Activated T-cell treated with anti-CD3 and anti-CD28 coated beads for 1 hour (primary cell): ENCODE measurements at places on chromosomes 5 and 9.

GRCh38 chr5:139395844-139396640, 1.1 kb upstream of the PROB1 start:
- DNase-seq = no peak

DNA sequence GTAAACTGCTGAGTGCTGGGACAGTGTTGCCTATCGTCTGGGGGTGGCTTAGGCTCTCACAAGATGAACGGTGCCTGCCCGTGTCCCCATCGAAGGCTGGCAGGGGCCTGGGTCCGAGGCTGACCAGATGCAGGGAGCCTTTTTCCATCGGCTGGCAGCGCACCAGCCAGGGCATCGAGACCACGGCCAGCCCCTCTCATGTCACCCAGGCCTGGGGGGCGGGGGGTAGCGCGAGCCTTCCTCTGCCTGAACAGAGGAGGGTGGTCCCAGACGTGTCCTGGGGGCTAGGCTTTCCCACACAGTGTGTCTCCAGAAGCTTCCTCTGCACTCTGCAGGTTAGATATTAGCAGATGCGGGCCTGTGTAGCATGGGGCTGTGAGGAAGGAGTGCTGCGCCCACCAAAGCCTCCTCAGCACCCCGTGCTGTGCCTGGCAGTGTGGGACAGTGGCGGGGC, 17.3 kb downstream of the FGD3 start:
- no peak for DNase-seq

- DNase-seq = no peak
Measured at GRCh38 chr5:75668977-75669689, 48.1 kb downstream of the POC5 start.

DNA sequence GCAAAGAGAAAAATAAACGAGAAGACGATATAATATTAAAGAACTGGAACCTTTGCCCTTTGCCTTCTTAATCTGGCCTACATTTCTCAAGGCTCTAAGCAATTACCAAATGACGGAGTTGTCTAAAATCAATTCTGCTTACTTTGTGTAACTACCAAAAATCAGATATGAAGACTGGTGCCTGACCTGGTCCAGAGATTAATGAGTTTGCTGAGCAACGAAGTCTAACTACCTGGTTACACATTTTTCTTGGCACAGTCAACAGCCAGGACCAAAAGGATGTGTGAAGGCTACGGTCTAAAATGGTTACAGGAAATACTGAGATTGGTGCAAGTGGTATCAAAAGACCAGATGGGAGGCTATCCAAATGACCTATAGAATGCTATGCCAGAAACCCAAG, 17.8 kb upstream of the IFNE start:
- no peak for DNase-seq

DNA sequence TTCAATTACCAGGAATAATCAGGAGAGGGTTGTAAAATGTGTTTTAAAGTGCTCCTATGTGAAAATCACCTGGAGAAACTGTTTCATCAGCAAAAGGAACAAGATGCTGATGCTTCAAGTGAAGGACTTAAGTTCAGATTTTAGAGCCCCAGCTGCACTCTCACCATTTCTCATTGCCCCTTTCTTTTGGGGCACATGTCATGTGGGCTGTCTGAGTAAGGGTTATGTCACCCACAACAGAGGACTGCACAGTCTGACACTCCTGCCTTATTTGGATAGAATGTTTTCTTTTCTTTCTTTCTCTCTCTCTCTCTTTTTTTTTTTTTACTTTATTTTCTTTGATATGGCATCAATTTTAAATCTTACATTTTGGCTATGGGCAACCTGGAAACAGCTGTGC, 204.1 kb upstream of the EFNA5 start:
- no peak for DNase-seq

GRCh38 chr9:126145887-126146253, 180.8 kb upstream of the MVB12B start:
- no peak for DNase-seq

- peak; percentile 20 for DNase-seq
Measured at GRCh38 chr5:91382530-91383026, 539 bp downstream of the ARRDC3 start.

DNA sequence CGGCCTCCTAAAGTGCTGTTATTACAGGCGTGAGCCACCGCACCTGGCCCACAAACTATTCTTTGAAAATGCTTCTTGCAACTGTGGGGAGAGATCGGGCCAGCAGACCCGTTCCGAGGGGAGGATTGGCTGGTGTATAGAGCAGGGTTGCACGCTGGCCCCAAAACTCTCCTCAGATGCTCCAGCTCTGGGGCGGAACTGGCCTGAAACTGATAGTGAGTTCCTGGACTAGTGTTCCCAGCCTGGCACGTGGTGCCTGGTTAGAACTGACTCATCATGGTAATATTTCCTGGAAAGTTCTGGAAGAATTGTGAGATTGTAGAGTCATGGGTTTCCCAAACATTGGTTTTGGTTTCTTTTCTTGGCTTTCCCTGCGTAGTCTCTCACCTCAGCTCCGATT, 120.5 kb downstream of the FBXL7 start:
- DNase-seq = no peak

GRCh38 chr9:136944212-136944518, 373 bp downstream of the FBXW5 start:
- DNase-seq = no peak

DNA sequence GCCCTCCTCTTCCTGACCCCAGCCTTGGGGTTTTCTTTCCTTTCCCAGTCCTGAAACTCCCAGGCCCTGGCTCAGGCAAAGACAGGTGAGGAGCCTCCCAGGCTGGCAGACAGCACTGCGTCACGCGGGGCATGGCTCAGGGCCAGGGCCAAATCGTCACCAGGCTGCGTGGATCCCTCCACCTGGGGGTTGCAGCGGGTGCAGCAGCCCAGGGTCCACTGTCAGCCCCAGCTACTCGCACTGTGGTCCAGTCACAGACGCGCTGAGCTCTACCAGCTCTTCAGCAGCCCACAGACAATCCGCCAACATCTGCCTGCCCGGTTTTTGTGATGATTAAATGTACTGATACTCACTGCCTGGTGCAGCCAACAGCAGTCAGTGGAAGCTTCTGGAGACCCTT, 12.1 kb downstream of the FAM78A start:
- no peak for DNase-seq

DNA sequence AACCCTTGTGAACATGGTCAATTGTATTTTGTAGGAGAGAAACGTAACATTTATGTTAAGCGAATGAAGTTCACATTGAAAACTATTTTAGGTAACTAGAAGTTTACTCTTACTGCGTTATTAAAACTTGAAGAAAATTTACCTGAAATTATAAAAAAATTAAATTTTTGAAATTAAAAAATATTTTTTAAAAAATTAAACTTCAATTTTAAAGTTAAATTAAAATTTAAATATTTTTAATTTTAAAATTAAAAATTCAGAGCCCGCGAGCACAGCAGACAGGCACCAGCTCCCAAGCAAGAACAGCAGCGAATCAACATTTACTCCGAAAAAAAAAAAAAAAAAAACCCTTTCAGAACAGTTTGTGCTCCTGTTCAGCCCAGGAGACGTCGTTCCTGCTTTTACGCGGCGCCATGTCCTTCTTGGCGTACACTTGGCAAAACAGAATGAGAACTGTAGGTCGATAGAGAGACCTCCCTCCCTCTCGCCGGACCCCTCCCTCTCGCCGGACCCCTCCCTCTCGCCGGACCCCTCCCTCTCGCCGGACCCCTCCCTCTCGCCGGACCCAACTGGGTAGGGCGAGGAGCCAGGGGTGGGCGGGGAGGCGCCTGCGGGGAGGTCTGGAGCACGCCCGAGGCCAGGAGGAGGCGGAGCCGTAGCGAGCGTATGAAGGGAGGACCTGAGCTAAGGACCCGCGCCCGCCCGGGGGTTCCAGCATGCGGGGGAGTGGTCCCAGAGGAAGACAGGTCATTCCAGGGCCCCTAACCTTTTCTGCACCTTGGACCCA, 235.8 kb downstream of the ROR2 start:
- DNase-seq = no peak

DNA sequence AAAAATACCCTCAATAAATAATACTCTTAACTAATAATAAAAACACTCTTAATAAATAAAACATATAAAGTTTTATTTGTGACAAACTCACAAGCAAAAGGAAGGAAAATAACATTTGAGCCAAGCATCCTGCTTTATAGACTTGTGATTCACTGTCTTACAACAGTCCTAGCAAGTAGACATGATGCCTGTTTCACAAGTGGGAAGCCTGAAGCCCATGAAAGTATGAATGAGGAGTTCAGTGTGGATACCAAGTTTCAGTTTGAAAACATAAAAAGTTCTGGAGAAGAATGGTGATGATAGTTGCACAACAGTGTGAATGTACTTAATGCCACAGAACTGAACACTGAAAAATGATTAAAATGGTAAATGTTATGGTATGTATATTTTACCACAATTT, 10.9 kb downstream of the HABP4 start:
- no peak for DNase-seq

GRCh38 chr5:143406408-143406807, 2.9 kb upstream of the NR3C1 start:
- DNase-seq = no peak

- DNase-seq = no peak
Measured at GRCh38 chr5:8327016-8327415, 458.1 kb downstream of the MTRR start.

DNA sequence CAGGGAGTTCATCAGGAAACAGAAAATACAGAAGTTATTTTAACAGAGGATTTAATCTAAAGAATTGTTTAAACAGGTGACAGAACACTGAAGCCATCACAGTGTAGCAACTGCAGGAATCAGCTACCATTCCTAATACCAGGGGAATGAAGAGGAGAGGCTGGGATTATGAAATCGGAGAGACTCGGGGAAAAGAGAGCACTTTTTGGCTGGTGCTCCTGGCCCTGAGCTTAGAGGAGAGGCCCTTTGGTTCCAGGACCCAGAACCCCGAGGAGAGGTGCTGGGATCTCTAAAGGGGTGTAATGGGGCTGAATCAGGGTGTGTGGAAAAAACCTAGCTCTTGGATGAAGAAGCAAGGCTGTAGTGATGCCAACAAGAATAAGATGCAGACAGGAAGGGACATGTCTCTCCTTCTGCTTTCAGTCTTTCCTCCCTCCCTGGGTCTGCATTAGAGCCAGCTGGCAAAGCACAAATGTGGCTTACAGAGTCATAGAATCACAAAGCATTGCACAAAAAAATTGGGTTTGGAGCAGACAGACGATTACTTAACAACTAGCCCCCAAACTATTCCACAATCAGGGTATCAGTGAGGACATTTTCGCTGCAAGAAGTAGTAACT, 11.6 kb upstream of the SFXN1 start:
- DNase-seq = no peak

- DNase-seq = no peak
Measured at GRCh38 chr5:33939556-33940262, 3.5 kb downstream of the RXFP3 start.

GRCh38 chr5:115309751-115310370, 13.4 kb upstream of the CCDC112 start:
- DNase-seq = no peak

GRCh38 chr5:106189121-106189809, 1481.5 kb downstream of the EFNA5 start:
- no peak for DNase-seq

GRCh38 chr9:34170237-34170991, 8.4 kb upstream of the UBAP1 start:
- no peak for DNase-seq
